Stimulated activated CD8-positive, alpha-beta memory T cell treated with anti-CD3 and anti-CD28 coated beads, Interleukin-7, amount 100 ng/mL, for 1 hour (primary cell): ENCODE measurements at places on chromosomes 3 and 15.

GRCh38 chr3:168990134-168990533 lies 673.4 kb downstream of the MECOM start:
- no peak for DNase-seq

DNA sequence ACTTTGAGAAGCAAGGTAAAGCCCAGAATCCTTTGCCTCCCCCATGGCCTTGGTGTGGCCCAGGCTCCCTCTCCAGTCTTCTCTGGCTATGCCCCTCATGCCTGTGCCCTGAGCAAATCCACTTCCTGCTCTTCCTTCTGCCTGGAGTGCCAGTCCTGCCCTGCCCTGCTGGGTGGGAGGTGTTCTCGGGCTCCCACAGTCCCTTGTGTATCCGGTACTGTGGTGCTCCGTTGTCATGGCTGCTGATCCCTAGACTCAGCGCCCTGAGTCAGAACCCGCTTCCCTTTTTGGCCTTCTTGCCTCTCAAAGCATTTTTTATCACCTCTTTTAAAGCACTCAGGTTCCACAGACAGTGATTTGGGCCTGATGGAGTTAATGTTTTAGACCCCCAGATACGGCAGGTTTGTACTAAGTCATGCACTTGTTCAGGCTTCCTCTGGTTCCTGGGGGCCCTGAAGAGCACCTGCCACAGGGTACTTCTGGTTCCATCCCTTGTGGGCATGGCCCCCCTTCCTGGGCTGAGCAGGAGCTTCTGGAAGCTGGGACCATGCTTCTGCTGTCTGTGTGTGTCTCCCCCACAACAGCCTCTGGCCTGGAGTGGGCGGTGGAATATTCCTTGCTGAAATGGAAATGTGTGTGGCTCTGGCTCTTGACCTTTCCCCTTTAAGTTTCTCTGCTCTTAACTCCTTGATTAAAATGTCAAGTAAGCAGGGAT lies 29.6 kb upstream of the ADAMTS7 start:
- DNase-seq, result no peak

DNA sequence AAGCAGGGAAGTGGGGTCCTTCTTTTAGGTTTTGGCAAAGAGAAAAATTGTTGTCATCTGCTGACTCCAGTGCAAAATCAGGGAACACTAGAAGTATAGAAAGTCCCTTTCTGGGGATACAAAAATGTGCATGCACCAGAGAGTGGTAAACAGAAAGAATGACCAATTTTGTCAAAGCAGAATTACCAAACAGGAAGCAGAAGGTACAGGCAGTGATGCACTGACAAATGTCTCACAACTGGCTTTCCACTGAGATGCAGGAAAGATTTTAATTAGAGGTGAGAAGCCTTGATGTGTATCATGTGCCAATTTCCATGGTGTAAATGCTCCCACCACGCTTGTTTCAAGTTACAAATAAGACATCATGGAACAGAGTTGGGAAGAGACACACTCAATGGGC lies 66.0 kb downstream of the TRIM69 start:
- DNase-seq, result no peak

DNA sequence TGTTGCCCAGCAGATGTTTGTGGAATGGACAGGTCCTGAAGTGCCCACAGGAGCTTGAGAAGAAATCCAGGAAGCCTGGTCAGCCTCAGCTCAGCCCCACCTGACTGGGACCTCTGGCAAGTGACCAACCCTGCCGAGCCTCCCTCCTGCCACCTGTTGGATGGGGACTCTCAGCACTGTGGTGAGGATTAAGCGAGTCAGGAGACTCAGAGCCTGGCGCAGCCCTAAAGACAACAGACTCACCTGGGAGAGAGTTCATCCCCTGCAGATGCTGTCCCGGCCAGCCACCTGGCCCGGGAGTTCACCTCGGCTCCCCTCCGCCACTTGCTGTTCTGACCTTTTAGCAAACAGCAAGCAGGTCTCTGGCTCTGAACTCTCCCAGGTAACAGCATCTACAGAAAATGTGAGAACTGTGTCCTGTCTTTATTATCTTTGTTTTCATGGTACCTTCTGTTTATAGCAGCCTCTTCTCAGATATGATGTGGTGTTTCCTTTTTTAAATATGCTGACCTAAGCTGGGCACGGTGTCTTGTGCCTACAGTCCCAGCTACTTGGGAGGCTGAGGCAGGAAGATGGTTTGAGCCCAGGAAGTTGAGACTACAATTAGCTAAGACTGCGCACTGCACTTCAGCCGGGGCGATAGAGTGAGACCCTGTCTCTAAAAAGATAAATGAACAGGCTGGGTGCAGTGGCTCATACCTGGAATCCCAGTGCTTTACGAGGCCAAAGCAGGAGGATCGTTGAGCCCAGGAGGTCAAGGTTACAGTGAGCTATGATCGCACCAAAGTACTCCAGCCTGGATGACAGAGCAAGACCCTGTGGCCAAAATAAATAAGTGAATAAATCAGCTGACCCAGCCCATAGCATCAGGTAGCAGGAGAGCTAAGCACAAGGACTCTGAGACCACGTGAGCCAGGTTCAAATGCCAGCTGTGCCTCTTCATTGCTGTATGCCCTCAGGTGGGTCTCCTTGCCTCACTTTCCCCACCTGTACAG lies 32.4 kb upstream of the SLC6A6 start:
- DNase-seq, result no peak

DNA sequence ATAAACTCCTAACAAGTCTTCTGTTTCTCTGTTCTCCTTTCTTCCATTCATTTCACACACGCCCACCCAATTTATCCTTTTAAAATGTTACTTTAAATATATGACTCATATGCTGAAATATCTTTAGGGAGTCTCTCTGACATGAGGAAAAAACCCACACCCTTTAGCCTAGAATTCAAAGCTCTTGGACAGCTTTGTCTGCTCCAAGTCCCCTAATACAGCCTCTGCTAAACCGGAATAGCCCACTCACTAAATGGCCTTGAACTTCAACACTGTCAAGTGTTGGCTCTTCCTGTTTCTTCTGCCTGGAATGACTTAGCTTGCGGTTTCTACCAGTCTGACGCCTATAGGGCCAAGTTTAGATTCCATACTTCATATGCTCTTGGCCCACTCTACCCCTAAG lies 3.3 kb upstream of the CD96 start:
- DNase-seq, result no peak

- no peak for DNase-seq
These were observed 148.3 kb upstream of the LMCD1 start for GRCh38 chr3:8353364-8353763.

GRCh38 chr3:73623346-73623745 lies 1.4 kb downstream of the PDZRN3 start:
- no peak for DNase-seq

- no peak for DNase-seq
These were observed 35.8 kb upstream of the SLC24A5 start for GRCh38 chr15:48084759-48085590.

- DNase-seq, result no peak
These were observed 15.4 kb upstream of the SKOR1 start for GRCh38 chr15:67809866-67810265.

GRCh38 chr3:148077318-148077923 lies 620.3 kb upstream of the AGTR1 start:
- DNase-seq, result no peak

- DNase-seq, result no peak
These were observed 16.6 kb upstream of the LRRK1 start for GRCh38 chr15:100902436-100903167.

- DNase-seq, result no peak
These were observed 476.9 kb upstream of the PROK2 start for GRCh38 chr3:72261566-72262564.

DNA sequence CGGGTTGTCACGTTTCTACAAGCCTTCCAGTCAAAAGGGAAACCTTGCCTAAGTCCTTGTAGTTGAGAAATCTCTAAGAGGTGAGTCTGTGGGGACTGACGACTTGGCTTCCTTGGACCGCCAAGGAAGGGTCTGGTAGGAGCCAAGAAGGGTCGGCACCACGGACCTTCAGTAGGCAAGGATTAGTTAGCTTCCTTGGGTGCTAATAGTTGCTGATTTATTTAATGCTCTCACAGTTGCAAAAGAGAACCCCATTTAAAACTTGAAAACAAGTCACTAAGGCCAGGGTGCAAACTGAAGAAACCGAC lies 361 bp upstream of the LCMT2 start:
- DNase-seq, result no peak

GRCh38 chr15:61459785-61460707 lies 230.9 kb upstream of the RORA start:
- no peak for DNase-seq

DNA sequence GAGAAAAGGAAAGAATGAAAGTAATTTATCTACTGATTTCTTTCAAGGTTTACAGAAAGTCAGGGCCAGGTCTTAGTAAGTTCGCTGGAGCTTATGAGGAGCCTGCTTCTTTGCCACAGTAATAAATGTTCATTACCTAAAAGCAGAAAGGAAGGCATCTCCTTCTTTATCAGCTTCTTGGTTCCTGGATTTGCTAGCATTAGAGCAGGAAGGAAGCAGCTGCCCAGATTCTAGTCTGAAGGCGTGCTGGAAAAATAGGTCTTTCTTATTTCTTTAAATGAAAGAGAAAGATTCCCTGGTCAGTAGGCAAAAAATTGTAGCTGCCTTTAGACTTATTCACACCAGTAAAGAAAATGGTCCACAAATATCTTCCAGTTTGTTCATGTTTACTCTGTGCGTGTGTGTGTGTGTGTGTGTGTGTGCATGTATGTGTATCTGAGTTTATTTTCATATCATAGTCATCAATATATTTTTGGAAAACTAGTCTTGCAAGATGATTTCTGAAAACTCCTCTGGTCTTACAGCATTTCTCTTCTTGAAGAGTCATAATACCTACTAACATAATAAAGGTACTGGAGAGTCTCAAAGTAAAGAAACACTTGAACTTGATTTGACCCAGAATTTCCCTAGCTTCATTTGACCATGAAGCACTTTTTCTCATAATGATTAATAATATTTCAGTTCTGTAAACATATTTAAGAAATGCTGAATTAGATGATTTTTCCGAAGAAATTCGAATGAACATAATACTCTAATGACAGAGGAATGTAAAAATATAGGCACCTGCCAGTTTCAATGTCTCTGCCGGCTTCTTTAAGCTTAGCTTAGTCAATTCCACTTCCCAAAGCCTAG lies 255.3 kb upstream of the ZPLD1 start:
- no peak for DNase-seq

GRCh38 chr3:26915208-26915607 lies 292.6 kb downstream of the LRRC3B start:
- DNase-seq, result no peak

DNA sequence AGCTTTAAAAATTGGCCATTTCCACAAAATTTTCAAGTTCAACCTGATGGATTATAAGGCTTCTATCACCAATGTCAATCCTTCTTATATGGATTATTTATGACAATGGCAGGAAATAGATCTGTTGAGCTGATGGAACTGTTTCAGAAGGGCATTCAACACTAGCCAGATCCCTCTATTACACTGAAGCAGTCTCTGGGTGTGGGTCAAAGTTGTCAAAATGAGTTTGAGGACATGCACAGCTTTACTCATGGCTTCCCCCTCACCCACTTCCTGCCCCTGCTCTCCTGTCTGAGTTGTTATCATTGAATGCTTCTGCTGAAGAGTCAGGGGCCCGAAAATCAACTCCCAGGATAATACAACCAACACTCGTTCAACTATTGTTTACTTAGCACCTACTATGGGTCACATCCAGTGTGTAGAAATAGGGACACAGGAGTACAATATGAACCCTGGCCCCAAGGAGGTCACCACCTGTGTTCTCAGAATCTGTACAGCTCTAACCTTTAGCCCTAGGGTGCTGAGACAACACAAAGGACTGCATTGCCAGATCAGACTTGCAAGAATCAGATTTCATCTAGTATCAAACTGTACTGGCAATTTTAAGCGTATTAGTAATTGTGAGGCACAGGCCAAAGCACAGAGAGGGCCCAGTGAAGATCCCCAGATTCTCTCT lies 41.7 kb upstream of the FAM3D start:
- DNase-seq, result no peak

DNA sequence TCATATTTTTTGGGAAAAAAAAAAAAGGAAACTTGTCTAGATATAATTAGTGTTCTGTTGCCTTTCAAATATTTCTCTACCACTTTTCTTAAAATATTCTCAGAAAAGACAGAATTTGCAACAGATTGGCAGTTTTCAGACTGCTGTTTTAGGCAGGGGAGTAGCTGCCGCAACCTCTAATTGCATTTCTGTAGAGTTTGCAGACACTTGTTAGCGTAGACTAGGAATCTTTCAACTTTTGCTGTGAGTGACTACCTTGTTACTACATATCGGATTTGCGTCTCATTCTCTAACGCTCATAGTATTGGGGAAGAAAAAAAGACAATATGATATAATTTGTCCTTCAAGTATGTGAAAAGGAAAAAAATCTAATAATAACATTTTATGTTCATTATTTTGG lies 10.7 kb downstream of the TGFBR2 start:
- no peak for DNase-seq

GRCh38 chr15:47516558-47516957 lies 200.7 kb upstream of the SEMA6D start:
- no peak for DNase-seq

GRCh38 chr15:60047701-60048100 lies 43.6 kb downstream of the FOXB1 start:
- DNase-seq, result no peak

GRCh38 chr3:137770835-137771399 lies 6.8 kb downstream of the SOX14 start:
- no peak for DNase-seq

- no peak for DNase-seq
These were observed 60.5 kb downstream of the GLDN start for GRCh38 chr15:51401872-51402517.

DNA sequence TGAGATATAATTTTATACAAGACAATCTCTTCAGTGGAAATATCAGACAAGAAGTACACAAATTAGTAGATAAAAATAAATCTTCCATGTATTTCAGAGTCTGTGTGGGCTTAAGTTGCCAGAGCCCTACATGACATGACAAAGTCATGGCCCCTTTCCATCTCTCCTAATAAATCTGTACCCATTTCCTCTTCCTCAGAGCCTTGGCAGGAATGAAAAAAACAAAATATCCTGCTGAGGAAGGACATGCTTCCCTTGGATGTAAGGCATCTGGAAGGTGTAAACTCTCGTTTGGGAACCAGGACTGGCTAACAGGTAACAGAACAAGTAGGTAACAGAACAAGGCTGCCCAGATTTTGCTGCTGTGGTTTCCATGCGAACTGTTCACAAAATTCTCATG lies 148.1 kb downstream of the SNRK start:
- DNase-seq, result no peak

DNA sequence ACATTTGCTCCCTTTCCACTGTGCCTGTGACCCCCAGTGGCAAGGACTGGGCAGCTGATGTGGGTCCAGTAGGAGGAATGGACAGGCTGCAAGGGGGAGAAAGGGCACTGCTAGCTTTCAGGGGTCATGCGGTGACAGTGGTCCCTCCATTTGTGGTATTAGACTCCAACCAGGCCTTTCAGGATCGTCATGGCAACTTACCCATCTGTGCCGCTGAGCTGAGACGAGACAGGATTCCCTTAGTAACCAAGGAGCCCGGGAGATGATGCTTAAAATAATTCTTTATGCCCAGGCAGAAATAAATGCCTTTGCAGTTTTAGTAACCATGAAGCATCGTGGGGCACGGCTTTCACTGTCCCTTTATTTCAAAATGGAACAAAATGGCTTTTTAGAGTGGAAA lies 15.9 kb upstream of the MRPL3 start:
- no peak for DNase-seq
